T-helper 2 cell treated with Interferon-gamma antibody and Interleukin-4, amounts not matched to agents 5 μg/mL and 100 μg/mL, for 36 hours (primary cell): ENCODE measurements at places on chromosomes 2 and 18.

GRCh38 chr2:207819839-207820784 lies 50.4 kb upstream of the FZD5 start:
- no peak for DNase-seq

GRCh38 chr2:170717991-170718589 lies 3.0 kb downstream of the SP5 start:
- no peak for DNase-seq

DNA sequence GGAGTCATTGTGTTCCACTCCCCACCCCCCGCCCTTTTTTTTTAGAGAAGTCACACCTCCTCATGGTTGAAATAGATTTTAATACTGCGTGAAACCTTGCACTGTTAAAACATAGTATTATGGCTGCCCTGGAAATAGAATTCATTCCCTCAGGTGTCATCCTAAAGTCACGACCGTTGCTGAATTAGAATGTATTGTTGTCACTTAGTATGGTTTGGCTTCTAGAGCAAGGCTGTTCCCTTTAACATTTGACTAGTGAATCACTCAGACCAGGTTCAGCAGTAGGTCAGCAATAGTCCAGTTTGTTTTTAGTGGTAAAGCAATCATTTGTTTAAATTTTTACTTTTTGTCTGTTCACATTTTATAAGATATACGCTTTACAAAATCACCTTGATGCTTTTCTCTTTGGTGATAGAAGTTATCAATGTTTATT lies 1.2 kb downstream of the BABAM2 start:
- DNase-seq = no peak

DNA sequence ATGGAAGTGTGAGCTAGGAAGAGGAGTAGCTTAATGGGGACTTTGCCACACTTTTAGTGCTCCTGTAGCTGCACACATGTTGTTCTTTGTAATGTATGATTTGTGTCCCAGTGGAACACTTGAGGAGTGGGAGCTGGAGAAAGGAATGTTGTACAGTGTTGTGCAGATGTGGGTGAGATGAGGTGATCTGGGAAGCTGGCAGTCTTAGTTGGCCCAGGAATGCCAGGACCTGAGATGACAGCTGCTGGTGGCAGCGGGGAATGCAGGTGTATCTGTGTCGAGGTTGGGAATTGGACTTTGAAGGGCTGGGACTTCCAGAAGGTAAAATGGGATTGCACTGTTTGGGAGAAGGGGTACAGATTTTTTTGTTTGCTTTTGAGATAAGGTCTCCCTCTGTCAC lies 23.6 kb downstream of the NEDD4L start:
- DNase-seq = no peak

- DNase-seq = no peak
These were observed 39.7 kb upstream of the EPAS1 start for GRCh38 chr2:46257476-46257875.

GRCh38 chr2:241817126-241817820 lies 8.3 kb downstream of the NEU4 start:
- no peak for DNase-seq

DNA sequence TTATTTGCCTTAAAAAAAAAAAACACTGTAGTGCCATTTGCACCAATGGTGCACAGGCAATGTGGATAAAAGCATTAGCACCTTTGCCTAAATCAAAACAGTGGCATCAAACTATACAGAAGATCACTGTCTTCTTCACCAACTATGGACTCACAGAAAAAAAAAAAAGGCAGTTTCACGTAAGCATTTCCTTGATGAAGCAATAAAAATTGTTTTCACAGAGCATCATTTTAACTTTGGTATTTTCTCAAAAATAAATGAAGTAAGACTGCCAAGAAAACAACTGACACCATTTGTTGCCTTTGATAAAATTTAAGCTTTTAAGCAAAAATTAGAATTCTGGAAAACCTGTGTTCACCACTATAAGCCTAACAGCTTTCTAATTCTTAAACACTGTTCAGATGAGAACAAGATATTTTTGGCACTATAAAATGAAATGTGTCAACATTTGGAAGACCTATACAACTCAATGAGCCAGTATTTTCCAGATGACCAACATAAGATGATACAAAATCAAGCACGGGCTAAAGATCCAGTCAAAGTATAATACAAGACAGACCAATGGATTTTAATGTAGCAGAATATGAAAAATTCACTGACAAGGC lies 21.1 kb downstream of the METTL8 start:
- no peak for DNase-seq

- DNase-seq = no peak
These were observed 391.6 kb downstream of the NBAS start for GRCh38 chr2:15169326-15170069.

DNA sequence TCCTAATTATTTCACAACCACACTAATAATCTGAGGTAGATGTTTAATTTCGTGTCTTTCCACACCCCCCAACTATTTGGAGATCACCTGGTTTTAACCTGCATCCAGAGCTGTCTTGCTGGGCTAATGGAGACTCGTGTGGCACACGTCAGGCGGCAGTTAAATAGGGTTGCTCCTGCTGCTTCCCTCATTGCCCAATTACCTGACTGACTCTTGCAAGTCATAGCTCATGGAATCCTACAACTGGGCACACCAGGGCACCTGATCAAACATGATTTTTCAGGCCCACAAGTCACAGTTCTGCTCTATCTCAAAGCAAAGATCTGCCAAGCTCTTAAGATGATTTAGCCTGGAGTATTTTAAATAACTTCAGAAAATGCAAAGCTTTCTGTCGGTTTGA lies 1430.4 kb upstream of the ACVR2A start:
- no peak for DNase-seq

- DNase-seq = no peak
These were observed 59.7 kb downstream of the EXOC6B start for GRCh38 chr2:72765997-72766609.

- DNase-seq = no peak
These were observed 758 bp downstream of the CFAP221 start for GRCh38 chr2:119544939-119545475.

DNA sequence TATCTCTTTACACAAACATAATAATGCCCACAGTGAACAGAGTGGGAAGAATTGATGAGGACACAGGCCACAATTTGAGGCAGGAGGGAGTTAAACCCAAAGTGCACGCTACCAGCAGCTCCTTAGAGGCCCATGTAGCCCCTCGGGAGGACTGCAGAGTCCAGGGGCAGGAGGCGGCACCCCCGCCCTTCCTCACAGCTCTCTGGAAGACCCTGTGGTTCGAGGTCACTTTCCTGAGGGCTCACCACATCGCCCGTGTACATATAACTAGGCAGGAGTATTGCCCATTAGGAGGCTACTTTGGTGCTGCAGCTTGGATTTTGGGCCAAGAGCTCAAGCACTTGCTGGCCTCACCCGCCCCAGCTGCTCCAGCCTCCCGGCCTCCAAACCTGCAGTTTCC lies 22.2 kb upstream of the CIDEA start:
- DNase-seq = no peak

DNA sequence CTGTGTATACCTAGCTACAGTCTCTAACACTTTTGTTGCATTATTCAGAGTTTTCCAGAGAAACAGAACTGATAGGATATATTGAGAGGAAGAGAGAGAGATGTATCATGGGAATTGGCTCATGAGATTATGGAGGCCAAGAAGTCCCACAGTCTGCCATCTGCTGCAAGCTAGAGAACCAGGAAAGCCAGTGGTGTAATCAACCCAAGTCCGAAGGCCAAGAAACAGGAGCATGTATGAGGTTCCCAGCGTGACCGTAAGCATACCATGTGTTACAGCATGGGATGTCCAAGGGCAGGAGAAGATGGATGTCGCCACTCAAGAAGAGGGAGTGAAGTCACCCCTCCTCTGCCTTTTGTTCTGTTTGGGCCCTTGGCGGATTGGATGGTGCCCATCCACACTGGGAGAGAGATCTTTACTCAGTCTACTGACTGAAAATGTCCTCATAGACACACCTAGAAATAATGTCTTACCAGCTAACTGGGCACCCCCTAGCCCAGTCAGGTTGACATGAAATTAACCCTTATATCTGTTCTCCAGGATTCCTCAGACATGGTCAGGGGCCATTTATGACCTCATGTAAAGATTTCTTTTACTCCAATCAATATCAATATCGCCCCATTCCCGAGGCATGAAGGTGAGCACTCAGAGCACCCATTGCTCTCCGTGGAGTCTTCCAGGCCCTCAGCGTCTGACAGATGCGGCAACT lies 179.6 kb downstream of the CTIF start:
- DNase-seq = no peak

DNA sequence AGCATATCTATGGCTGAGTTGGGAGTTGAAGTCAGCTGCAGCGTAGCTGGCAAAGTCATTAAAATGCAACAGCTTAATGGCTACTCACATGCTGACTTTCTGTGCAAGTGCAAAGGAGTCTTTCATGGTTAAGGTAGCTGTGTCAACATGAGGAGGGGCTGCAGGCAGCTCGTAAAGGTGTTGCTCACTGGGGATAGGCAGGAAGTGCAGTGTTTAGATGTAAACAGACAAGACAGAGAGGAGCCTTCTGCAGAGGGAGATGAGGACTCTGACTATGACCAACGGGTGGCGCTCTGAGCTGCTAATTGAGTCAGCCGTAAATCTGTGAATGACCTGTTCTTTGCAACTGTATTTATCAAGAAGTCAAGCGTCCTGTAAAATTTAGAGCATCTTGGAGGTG lies 22.3 kb upstream of the CAVIN2 start:
- no peak for DNase-seq

GRCh38 chr18:69626643-69627242 lies 226.1 kb downstream of the DOK6 start:
- DNase-seq = no peak

DNA sequence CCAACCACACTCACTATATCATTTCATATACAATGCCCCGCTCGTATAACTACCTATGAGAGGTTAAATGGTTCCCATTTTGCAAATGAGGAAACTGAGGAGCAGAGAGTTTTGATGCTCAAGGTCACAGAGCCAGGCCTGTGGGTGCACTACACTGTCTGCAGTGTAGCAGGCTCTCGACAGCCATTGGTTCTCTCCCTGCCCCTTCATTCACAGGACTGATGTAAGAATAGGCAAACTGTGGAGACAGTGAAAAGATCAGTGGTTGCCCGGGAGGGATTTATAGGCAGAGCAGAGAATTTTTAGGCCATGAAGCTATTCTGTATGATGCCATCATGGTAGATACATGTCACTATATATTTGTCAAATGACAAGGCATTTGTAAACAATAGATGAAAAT lies 39.0 kb upstream of the LBH start:
- DNase-seq = no peak

DNA sequence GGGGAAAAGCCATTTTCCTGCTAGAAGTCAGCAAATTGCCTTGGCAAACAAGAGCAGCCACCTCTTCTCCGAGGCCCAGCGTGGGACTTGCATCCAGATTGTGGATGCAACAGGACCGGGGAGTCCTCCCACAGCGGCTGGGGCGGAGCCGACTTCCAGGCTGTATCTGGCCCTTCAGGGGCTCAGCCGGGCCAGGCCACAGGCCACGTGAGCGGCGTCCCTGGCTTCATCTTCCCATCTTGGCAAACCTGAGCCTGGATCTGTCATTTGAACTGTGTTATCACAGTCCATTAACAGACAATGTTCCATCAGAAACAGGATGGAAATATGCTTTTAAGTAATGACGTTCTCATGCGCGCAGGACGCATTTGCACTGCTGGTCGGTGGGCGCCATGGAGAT lies 483.5 kb upstream of the SALL3 start:
- DNase-seq = no peak

DNA sequence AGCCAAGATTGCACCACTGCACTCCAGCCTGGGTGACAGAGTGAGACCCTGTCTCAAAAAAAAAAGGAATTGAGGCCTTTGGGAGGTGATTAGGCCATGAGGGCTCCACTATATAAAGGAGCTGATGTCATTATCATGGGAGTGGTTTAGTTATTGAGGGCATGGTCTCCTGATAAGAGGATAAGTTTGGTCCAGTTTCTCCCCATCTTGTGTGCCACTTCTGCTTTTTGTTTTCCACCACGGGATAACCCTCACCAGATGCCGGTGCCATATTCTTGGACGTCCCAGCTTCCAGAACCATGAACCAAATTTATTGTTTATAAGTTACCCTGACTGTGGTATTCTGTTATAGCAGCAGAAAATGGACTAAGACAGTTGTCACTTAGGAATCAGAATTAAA lies 125.8 kb downstream of the C1D start:
- DNase-seq = no peak

DNA sequence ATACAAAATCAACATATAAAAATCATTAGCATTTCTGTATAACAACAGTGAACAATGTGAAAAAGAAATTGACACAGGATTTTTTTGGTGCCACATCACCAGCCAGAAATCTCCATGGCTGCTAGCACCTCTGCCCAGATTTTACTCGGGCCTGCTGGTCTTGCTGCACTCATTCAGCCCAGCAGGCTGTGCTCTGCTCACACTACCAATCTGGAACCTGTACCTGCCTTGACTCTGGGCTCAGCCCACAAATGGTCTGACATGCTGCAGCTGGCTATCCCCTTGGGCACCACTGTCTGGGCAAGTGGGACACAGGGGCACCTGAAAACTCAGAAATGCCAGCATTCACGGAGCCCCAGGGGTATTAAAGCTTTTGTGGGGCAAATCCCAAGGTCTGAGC lies 392.5 kb upstream of the NRXN1 start:
- DNase-seq = no peak

GRCh38 chr2:112630268-112630667 lies 15.5 kb upstream of the SLC20A1 start:
- DNase-seq = no peak

DNA sequence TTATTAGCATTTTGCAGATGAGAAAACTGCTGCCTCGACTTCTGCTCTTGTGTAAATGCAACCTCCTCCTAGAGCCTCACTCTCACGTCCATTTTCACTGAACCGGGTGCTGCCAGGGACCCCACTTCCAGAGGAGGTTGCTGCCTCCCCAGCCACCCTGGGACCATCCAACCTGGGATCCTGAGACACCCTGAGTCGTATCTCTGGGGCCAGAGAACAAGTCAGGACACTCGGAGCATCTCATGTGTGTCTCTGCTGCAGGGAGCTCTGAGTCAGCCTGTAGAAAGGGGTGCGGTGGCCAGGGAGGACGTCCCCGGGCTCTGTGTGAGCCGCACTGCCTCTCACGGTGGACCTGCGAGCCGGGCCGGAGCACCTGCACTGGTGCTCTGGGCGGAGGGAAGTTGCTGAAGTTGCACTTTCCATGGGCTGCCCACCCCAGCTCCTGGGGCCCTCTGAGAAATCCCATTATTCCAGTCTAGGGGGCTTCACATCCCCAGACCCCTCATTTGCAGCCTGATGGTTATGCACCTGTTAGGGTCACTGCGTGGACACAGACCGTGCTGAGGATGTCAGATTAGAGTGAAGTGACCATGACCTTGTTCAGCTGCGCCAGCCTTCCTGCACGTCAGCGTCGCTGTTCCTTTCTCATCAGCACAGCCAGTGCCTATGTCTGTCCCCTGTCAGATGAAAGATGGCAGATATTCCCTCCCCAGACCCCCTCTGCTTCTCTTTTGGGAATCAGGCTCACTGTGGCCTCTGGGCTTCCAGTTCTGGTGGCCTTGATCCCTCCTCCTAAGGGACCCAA lies 230.4 kb downstream of the KLHL29 start:
- no peak for DNase-seq
